ENCODE measurements at places on chromosomes 6 and 20.

DNA sequence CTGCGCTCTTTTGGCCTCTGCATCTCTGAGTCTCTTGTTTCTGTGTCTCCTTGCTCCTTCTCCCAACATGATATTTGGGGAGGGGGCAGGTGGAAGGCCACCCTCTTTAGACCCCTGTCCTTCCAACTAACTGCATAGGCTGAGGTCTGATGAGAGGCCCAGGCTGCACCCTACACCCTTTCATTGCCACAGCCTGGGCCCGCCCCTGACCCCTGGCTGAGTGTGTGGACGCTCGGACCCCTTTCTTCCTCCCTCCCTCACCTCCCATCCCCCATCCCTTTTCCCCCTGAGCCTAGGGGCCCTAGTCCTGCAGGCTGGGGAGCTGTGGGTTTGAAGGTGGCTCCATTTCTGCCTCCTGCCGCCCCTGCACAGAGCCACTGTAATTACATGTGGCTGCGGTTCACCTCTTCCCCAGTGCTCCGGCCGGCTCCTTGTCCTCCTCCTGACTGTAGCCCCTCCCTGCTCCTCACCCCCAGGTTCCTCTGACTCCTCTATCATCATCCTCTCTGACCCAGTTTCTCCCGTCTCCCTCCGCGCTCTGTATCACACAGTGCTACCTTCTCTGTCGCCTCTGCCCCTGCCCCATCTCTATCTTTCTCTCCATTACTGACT is 6.8 kb downstream of the MDFI start:
- DNase-seq, result no peak

DNA sequence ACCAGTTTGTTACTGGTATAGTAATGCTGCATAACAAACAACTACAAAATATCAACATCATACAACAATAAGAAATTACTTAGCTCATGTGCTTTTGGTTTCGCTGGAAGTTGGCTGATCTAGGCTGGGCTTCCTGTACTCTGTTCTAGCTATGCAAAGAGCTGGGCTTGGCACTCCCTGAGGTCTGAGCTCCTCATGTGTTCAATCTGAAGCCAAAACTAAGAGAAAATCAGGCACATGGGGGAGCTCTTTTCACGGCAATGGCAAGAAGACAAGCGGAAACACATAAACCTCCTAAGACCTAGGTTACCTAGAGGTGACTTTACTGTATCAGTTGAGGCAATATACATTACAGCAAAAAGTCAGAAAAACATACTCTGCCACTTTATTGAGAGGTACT is 574.2 kb downstream of the KHDRBS2 start:
- no peak for DNase-seq

DNA sequence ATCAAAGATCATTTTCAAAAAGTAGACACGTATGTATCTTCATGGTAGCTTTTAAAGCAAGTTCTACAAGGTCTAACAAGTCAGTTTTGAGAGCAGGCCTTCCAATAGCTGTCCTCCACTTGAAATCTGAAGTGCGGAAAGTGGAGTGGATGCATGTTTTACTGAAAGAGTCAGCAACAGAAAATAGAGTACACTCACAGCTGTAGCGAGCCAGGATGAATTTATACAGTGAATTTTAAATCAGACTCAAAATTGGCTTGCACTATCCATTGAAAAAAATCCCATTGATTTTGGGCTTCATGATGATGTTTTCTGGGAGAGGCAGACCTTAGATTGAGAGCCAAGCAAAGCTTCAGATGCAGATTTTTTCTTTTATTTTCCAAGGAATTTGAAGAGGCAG is 80.6 kb downstream of the GJA10 start:
- no peak for DNase-seq

DNA sequence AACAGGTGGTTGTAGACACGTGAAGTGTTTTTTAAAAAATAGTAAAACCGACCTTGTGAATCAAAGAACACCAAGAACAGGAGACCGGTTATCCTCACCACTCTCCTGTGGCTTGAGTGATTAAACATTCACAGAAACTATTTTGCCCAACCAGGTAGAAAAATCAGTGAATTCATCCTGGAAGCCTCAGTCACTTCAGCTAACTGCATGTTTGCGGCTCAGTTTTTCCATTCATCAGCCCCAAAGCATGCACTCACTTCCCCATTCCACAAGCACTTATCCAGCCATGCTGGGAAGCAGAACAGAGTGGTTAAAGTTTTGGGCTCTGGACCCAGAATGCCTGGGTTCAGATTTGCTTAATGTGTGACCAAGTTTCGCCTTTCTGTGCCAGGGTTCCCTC is 2.4 kb downstream of the LRRN4 start:
- DNase-seq, result peak; percentile 80

DNA sequence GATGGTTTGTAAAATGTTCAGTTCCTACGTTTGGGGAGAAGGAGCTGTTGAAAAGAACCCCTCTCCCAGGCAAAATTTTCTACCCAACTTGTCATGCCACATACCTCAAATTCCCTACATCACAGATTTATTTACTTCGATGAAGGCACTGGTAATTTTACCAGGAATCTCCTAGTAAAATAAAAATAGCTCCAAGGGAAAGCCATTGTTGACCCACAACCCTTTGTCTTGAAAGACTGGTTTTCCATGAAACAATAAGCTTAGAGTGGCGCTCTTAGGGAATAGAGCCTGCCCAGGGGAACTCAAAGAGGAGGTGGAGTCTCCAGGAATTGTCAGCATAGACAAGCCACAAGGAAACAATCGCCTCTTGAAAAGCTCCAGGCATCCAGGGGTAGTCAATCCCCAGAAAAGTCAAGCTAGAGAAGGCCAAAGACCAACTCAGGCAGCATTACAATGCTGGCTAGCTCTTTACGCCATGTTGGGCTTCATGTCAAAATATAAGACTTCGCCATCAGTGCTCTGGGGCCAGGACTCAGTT is 99.2 kb upstream of the RREB1 start:
- DNase-seq, result no peak

DNA sequence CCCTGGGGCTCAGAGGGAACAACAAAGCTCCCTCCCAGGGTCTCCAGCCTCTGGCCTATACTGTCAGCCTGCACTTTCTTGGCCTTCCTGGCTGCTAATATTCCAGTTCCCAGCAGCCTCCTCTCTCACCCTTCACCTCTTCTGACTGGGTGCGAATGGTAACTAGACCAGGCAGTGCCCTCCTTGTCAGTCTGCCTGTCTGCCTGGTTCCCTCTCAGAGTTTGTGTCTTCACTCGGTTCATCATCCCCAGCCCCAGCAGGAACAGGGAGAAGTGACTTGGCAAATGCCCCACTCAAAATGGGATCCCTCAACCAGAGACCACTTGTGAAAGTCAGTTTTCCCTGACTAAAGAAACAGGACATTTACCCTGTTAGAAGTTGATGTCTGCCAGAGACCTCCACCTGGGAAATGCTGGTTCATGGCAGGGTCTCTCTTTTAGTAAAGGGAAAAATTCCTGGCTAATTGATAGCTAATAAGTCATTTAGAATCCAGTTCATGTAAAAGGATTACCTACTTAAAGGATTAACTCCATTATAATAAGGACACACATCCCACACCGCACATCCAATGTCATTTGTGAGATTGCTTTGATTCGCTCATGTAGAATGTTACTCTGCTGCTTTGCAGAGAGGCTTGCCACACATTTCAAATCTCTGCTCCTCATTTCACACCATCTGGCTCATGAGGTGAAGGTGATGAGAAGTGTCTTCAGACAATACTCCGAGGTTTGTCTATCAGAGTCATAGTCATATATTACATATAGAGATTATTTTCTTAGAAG is 18.6 kb upstream of the MICB start:
- no peak for DNase-seq

GRCh38 chr20:14178952-14179351 is 158.5 kb downstream of the FLRT3 start:
- DNase-seq, result peak; percentile 12

GRCh38 chr6:144351379-144352127 is 66.4 kb downstream of the UTRN start:
- no peak for DNase-seq

DNA sequence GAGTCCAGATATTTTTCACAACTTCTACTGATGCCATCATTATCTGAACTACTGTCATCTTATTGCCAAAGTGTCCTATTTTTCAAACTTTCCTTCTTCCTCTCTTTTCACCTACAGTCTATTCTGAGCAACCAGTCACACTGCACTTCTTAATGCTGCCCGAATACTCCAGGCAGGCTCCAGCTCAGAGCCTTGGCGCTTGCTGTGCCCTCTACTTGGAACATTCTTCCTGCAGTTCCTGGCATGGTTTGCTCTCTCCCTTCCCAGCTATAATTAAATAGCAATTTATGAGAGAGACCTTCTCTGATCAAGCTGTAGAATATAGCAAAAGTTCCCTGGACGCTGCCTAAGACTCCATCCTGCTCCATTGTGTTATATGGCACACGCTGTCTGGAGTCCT is 831.6 kb downstream of the QKI start:
- DNase-seq, result no peak

DNA sequence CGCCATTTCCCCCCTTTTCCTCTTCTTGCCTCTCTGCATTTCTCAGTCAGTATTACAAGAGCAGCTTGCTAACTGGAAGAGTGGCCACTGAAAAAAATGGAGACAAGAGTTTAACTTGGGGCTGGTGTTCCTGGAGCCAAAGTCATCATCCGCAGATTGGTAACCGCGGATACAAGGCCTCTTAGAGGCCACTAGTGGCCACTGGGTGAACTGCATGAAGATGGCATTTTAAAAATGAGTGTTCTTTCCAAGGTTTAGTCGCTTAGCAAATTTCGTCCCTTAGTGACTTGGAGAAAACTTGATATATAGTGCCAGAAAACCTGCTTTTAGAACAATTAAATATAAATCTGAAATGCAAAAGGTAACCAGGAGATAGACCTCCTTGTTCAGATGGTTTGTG is 4.8 kb downstream of the F13A1 start:
- DNase-seq, result peak; percentile 23

DNA sequence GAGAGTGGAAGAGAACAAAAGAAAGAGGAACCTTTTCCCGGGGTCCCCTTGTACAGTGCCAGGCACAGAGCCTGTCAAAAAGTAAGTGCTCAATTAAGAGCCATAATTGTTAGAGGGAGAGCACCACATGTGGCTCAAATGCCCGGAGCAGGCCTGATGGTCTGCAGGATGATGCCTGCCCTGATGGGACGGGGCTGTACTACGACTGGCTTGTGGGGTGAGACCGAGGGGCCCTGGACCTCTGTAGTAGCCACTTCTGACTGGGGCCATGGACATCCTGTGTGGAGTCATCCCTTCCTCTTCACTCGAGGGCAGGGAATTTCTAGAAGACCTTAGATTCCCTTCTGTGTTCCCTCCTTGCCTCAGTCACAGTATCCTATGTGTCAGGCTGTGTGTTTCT is 47.9 kb downstream of the KCNK5 start:
- DNase-seq, result no peak

DNA sequence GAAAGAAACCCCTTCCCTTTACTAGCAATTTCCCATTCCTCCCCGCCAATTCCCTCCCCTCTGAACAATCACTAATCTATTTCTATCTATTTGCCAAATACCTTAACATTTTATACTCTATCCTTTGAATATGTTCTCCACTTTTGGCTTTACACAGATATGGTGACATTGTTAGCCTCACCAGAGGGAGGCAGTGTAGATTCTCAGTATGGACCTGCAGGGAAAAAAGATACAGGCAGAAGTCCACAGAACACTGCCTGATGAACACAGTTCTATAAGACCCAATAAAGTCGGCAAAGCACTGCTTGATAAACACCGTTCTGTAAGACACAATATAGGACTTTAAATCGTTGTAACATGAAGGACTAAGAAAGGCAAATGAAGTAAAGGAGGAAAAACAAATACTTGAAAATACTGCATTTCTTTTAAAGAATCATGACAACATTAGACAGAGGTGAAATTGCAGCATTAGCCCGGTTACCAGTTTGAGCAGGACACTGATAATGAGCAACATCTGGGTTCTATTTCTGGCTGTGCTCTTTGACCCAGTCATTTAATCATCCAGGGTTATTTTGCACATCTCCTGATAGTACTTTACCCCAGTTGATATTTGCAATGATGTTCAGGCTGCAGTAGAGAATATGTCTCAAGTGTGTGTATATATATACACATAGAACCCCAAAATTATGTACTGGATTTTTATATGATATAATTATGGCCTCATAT is 296.8 kb downstream of the UTRN start:
- peak; percentile 12 for DNase-seq

DNA sequence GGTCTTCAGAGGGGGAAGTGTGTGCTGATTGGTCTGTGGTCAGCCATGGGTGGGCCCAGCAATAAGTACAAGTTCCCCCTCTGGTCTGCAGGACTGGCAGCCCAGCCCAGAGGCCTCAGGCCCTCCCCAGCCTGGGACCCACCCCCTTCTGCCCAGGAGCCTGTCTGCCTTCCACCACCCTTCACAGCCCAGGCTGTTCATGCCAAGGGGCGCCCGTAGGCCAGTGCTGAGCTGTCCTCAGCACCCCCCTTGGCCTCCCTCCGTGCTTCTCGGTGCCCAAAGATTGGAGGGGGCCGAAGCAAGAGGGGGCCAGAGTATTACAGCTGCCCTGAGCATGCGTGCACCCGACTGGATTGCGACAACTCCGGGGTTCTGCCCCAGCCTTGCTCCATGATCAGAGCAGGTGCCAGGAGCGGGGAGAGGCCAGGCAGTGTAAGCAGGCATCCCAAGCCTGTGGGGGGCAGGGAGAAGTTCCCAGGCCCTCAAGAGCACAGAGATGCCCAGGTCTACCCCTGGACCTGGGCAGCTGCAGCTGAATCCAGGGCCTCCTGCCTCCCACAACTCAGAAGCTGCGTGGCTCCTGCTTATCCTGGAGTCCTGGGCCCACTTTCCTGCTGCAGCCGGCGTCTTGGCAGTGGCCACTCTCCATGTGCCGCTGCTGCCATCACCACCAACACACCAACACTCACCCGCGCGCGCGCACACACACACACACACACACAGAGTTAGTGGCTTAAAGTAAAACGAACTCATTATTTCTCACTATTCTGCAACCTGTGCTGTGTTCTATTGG is 33.3 kb downstream of the CST9L start:
- no peak for DNase-seq

DNA sequence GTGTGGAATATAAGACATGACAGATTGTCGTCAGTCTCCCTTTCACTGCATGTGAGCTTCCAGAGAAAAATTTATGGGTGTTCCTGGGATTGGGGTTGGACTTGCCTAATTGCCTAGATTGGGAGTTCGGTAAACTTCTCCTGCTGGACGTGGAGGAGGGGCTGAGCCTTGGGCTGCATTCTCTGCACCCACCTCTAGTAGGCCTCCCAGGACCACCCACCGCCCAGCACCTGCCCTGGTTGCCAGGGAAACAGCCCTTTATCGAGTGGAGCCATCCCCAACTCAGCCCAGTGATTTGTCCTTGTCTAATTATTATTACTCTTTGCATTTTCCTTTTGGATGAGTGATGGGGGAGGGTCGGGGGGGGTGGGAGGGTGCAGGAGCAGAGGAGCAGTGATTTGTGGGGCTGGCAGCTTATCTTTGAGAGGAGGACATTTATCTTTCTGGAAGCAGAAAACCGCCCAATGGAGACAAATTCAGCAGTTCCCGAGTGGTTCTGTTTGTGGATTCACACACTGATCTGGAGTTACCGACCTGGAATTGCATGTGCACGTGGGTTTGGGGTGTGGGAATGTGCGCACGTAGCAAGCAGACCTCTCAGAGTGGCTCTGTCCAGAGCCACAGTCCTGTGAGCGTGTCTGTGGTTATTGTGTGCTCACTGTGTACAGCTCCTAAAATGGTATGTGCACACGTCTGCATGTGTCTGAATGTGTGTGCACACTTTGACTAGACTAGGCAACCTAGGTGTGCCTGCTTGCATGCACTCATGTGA is 104.5 kb downstream of the DHX35 start:
- DNase-seq, result no peak

- no peak for DNase-seq
Observed at GRCh38 chr6:1601158-1602048, 8.3 kb upstream of the FOXC1 start.

GRCh38 chr6:123022975-123023374 is 26.9 kb downstream of the CLVS2 start:
- DNase-seq, result no peak
